ENCODE measurements at places on chromosomes 2 and 18. TPM values are rescaled to one million over a fixed set of nuclear protein-coding genes. Genes with fewer than 3 reads are reported as not detected.

DNA sequence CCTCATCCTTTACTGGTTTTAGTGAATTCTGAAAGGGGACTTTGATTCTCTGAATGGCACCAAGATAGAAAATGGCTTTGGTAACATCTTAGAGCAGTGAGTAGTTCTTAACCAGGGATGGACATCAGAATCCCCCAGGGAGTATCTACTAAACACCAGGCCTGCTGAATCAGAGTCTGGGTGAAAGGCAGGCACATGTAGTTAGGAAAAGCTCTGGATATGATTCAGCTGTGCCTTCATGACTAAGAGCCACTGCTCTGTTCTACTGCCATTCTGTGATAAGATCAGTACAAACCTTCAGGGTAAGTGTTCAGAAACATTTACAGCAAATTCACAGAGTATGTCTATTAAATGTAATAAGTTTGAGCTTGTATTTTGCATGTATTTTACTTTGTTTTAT lies 46.2 kb upstream of the B3GNT2 start:
- no peak overlapping the region for H3K27ac ChIP-seq
- no peaks in the 10 kb centered on the region for H3K27me3 ChIP-seq
- no peaks in the 10 kb centered on the region for H3K4me1 ChIP-seq
- no peak for DNase-seq
- no peak overlapping the region for H3K4me3 ChIP-seq
- no peaks in the 10 kb centered on the region for H3K36me3 ChIP-seq

DNA sequence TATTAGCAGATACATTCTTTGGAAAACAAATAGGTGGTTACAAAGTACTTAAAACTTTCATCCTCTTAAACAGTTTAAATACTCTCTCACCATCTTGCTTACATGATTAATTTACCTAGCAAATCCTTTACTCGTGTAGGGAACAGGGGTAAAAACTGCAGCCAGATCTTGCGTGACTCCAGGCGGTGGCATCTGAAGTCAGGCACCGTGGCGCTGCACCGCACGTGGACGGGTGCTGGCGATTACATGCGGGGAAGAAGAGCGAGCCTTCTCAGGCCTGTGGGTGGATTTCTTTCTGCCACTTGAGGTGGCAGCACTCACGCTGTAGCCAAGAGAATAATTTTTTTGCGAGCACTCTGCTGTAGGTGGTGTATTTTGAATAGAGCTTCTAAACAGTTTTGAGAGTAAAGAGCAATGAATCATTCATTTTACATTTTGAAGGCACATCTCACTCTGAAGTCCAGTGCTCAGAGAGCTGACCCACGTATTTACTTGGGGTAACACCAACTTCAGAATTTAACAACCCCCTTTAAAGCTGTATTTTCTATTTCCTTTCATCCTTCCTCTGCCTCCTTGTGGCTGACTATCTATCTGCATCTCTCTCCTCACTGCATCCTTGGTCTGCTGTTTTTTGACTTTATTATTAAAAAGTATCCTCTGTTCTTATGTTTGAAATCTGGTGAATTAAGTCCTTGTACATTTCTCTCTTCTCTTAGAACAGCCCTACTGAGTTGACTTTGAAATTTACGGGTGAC lies 68.9 kb downstream of the EPAS1 start:
- peaks cover 52% of the 10 kb centered on the region for H3K4me1 ChIP-seq
- peak overlapping the region; percentile 73 for H3K27ac ChIP-seq
- peaks cover 91% of the 10 kb centered on the region for H3K36me3 ChIP-seq

DNA sequence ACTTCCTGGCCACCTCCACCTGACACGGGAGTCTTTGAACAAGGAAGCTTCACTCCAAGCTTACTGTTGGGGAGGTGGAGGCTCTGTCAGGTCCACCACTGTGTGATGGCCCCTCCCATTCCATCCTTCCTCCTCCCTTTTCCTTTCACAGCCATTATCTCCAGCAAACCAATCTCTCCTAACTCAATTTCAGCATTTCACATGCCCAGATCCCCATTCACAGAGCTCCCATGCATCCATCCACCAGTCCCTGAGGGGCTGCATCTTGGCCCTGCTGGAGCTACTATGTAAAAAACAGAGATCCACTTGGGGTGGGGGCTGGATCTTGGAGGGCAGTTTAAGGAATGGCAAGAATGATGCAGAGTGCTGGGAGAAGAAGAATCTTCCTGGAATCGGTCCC lies 129.0 kb upstream of the COPS8 start:
- H3K4me3 ChIP-seq = no peak overlapping the region
- H3K27me3 ChIP-seq = no peaks in the 10 kb centered on the region
- no peaks in the 10 kb centered on the region for H3K36me3 ChIP-seq
- H3K27ac ChIP-seq = no peak overlapping the region

DNA sequence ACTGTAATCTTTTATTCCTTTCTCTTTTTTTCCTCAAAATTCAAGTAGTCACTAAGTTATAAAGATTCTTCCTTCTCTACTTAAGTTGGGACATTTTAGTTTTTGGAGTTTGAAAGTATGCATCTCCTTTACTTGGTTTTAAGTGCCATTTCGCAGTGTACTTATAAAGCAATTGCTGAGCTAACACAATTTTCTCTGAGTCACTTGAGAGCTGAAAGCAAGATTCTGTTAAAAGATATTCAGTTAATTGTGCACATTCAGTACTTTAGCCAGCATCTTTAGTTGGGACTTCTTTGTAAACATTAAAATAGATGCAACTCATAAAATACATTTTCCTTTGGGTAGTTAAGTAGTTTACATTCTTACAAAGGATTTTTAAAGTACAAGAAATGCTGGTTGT lies 136.0 kb downstream of the GFPT1 start:
- no peak for DNase-seq
- H3K27ac ChIP-seq = no peak overlapping the region
- no peaks in the 10 kb centered on the region for H3K27me3 ChIP-seq
- no peaks in the 10 kb centered on the region for H3K36me3 ChIP-seq
- no peak overlapping the region for H3K4me3 ChIP-seq
- peaks cover 6% of the 10 kb centered on the region for H3K4me1 ChIP-seq

DNA sequence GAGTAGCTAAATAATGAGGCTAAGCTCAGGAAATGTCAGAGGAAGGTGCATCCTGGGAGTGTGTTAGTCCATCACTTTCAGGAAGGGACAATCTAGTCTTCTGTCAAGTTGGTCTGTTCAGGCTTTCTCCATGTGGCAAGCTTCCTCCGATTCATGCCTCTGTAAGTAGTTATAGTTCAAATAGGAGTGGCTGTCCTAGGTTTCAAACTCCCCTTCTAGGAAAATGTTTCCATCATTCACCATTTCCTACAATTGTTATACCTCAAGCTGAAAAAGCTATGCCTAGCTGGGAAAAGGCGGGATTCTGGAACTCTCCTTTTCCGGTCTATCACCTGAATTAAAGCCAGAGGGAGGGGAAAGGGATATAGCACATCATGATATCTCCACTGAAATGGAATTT lies 287.7 kb upstream of the ZSWIM2 start:
- no peaks in the 10 kb centered on the region for H3K27me3 ChIP-seq
- H3K27ac ChIP-seq = peak overlapping the region; percentile 46
- no peaks in the 10 kb centered on the region for H3K4me1 ChIP-seq
- DNase-seq = no peak

DNA sequence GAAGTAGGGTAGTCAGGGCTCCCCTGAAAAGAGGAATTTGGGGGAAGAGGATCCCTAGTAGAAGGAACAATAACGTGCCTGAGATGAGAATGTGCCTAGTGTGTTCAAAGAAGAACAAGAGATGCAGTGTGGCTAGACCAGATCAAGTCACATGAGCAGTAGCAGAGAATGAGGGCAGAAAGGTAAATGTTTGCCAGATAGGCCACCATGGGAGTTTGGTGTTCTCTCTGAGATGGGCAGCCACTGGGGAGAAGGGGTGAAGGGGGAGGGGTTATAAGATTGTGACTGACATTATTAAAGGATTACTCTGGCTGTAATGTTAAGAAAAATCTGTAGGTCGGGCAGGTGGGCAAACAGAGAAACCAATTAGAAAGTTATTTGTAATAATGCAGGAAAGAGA lies 166.0 kb downstream of the LCLAT1 start:
- H3K4me1 ChIP-seq = peaks cover 8% of the 10 kb centered on the region
- no peak overlapping the region for H3K4me3 ChIP-seq
- no peak for DNase-seq
- H3K36me3 ChIP-seq = no peaks in the 10 kb centered on the region
- H3K27me3 ChIP-seq = no peaks in the 10 kb centered on the region

NPAS2 gene
- 13.8 TPM for total RNA-seq

CXCR1 gene
- total RNA-seq = 9.1 TPM

BOLL gene
- not detected for total RNA-seq

KIAA2012 gene
- 2.2 TPM for total RNA-seq
